Activated naive CD8-positive, alpha-beta T cell treated with anti-CD3 and anti-CD28 coated beads, Interleukin-2, amount 10 ng/mL, durations not matched to agents 7 days and 5 days (primary cell): ENCODE measurements at places on chromosomes 12 and 14. TPM values are rescaled to one million over a fixed set of nuclear protein-coding genes. Genes with fewer than 3 reads are reported as not detected.
A peak's percentile ranks its signal among the peaks of the same experiment; 100 is the strongest.

GRCh38 chr12:124550123-124551089, 17.0 kb downstream of the NCOR2 start:
- H3K27me3 ChIP-seq = no peaks in the 10 kb centered on the region
- peaks cover 2% of the 10 kb centered on the region for H3K36me3 ChIP-seq
- DNase-seq = no peak
- H3K4me1 ChIP-seq = peaks cover 47% of the 10 kb centered on the region
- H3K27ac ChIP-seq = no peak overlapping the region

- no peak for DNase-seq
- H3K4me3 ChIP-seq = no peak overlapping the region
- H3K27me3 ChIP-seq = peaks cover 2% of the 10 kb centered on the region
Observed at GRCh38 chr12:29463198-29463597, 34.3 kb downstream of the OVCH1 start.

The BCL11B gene
- 99.5 TPM for total RNA-seq

GRCh38 chr12:4604684-4605193, 42.7 kb downstream of the DYRK4 start:
- peak overlapping the region; percentile 94 for H3K4me3 ChIP-seq
- peaks cover 11% of the 10 kb centered on the region for H3K36me3 ChIP-seq
- peaks cover 25% of the 10 kb centered on the region for H3K27me3 ChIP-seq
- peaks cover 5% of the 10 kb centered on the region for H3K4me1 ChIP-seq

The CCDC184 gene
- 0.57 TPM for total RNA-seq

The OSBPL8 gene
- total RNA-seq = 101 TPM

DNA sequence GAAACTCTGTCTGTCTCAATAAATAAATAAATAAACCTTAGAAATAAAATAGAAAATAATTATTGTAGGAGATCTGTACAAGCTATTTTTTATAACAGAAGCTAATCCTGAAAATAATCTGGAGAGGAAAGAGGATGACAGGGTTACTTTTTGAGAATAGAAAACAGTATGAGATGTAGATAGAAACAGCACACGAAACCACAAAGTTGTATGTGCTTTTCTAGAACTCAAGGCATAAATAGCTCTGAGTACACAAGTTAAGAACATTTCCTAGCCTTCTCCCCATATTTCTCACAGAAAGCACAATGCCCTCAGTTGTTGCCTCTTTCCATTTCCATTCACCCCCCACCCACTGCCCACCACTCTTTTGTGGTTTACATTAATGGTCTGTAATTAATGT, 35.7 kb downstream of the SLC38A4 start:
- H3K27me3 ChIP-seq = peaks cover 3% of the 10 kb centered on the region
- H3K36me3 ChIP-seq = no peaks in the 10 kb centered on the region
- H3K27ac ChIP-seq = no peak overlapping the region
- no peak overlapping the region for H3K4me3 ChIP-seq
